ENCODE measurements at places on chromosomes 7 and 10.

DNA sequence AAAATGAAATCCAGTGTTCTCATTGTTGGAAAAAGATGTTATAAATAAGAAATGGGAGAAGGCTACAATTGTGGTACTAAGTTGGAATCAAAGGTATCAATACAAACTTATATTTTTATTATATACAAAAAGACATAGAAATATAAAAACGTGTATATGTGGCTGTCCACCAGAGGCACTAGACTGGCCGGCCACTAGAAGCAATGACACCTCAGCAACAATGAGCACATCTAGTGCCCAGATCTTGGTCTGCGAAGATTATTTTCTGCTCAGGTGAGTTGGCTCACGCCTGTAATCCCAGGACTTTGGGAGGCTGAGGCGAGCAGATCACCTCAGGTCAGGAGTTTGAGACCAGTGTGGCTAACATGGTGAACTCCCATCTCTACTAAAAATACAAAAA, 21.6 kb downstream of the IDE start:
- H3K27me3 ChIP-seq: no peaks in the 10 kb centered on the region
- peaks cover 14% of the 10 kb centered on the region for H3K36me3 ChIP-seq
- H3K27ac ChIP-seq: no peak overlapping the region
- H3K4me3 ChIP-seq: no peak overlapping the region
- peak; percentile 51 for DNase-seq

DNA sequence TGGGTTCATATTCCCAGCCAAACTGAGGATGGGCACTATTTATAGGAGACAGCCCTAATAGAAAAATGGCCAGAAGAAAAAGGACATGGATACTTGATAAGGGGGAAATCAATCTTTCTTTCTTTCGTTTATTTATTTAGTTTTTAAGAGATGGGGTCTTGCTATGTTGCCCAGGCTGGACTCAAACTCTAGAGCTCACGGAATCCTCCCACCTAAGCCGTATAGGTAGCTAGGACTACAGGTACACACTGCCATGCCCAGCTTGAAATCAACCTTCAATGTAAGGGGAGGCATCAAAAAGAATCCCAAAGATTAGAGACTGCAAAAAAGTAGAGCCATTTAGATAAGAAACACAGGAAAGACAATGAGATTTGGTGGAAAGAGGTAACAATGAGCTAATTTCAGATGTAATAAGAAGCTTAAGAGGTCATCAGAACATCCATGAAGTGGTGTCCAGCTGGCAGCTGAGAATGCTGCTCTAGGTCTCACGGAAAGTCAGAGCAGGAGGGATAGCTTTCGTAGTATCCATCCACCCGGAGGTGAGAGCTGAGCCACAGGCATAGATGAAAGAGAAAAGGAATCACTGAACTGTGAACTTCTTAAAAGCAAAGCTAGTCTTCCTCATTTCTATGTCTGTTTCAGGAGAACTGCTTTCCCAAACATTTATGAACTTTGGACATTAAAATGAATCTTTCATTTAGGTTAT, 10.5 kb upstream of the ABLIM1 start:
- H3K36me3 ChIP-seq: no peaks in the 10 kb centered on the region
- DNase-seq: no peak
- H3K4me1 ChIP-seq: no peaks in the 10 kb centered on the region
- no peak overlapping the region for H3K27ac ChIP-seq

GRCh38 chr10:17144757-17145156, 15.1 kb upstream of the CUBN start:
- no peak for DNase-seq
- H3K27ac ChIP-seq: no peak overlapping the region
- H3K36me3 ChIP-seq: no peaks in the 10 kb centered on the region
- H3K4me3 ChIP-seq: no peak overlapping the region
- no peaks in the 10 kb centered on the region for H3K27me3 ChIP-seq

DNA sequence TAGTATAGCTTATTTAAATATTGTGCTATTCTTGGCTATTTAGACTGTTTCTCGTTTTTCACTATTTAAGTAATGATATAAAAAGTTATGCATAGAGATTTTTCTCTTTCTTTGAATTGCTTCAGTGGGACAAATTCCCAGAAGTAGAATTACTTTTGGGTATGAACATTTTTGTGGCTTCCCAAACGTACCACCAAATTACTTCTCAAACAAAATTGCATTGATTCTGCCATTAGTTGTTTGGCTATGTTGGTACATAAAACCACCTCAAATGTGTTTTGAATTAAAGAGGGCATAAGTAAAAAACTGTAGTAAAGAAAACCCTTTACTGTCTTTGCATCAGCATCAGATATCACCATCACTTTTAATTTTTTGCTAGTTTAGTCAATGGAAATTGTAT, 31.0 kb downstream of the AKR1B1 start:
- no peaks in the 10 kb centered on the region for H3K36me3 ChIP-seq
- no peak overlapping the region for H3K27ac ChIP-seq
- no peak for DNase-seq

DNA sequence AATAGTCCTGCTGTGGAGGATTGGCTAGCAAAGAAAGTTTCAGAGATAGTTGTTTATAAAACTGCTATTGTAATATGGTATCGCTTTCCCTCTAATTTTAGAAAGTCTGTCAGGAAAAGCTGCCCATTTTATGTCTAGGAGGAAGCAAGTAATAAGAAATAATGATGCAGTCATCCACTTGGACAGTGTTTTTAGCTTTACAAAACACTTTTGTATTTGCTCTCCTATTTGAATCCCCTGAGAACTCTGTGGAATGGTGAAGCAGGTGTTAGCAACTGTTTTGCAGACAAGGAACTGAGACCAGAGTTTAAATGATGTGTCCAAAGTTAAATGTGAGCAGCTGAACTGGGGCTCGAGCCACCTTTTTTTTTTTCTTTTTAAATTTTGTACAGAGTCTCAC, 455.8 kb downstream of the XPNPEP1 start:
- no peaks in the 10 kb centered on the region for H3K27me3 ChIP-seq
- no peak overlapping the region for H3K4me3 ChIP-seq
- no peak for DNase-seq
- H3K36me3 ChIP-seq: no peaks in the 10 kb centered on the region
- H3K4me1 ChIP-seq: no peaks in the 10 kb centered on the region

GRCh38 chr7:44308596-44309270, 16.7 kb downstream of the CAMK2B start:
- peak; percentile 83 for DNase-seq
- no peak overlapping the region for H3K27ac ChIP-seq
- H3K27me3 ChIP-seq: peaks cover 5% of the 10 kb centered on the region
- H3K4me3 ChIP-seq: no peak overlapping the region

GRCh38 chr10:89001729-89002072, 11.1 kb downstream of the FAS start:
- H3K4me1 ChIP-seq: peaks cover 18% of the 10 kb centered on the region
- H3K27me3 ChIP-seq: no peaks in the 10 kb centered on the region
- no peak overlapping the region for H3K27ac ChIP-seq

DNA sequence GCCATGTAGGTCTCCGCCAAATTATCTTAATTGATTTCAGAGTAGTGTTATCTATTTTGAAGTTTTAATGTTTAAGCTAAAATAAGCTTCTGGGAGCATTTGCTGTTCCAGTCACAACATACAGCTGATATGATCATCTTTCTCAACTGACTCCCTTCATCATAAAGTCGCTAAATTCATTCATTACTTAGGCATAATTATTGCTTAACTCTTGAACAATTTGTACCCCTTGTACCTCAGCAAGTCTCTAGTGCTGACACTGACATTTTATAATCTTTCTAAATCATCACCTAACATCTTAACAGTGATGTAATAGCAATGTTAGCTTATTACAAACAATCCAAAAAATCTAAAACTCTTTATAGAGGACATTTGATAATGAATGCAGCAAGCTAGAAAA, 54.3 kb upstream of the WNT16 start:
- no peak for DNase-seq
- no peaks in the 10 kb centered on the region for H3K27me3 ChIP-seq
- no peak overlapping the region for H3K27ac ChIP-seq

DNA sequence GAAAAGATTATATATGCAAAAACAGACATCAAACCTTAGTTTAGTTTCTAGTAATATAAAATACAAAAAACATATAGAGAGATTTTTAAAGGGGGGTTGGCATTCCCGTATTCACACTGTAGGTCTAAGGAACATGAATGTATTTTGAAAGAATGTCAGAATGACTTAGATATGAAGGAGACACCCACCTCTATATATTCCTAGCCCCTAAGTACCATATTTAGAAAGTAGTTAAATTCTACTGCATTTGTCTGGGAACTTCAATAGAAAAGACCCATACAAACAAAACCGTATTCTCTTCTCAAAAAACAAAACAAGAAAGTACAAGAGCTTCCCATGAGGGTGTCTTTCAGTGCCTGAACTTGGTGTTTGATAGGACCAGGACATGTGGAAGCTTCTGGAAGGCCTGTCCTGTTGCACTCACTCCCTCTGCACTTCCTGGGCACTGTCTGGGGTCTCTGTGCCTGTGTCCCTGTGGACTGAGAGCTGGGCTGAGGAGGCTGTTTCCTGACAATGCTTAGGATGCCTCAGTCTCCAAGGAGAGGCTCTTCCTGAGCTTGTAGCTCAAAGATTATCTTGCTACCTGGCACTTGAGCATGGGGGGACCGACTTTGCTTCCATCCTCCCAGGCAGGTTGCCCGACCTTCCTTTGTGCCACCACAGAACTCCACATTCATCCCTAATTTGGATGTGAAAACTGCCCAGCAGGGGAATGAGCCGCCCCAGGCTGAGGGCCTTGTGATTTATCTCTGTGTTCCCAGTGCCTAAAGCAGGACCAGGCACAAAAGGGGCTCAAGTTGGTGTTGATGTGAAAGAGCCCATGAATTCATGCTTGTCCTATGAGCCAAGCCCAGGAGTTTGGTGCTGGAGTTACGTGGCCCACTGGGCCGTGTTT, 44.4 kb upstream of the KLF6 start:
- DNase-seq: no peak
- peaks cover 28% of the 10 kb centered on the region for H3K4me1 ChIP-seq
- H3K27ac ChIP-seq: peak overlapping the region; percentile 95
- peak overlapping the region; percentile 65 for H3K4me3 ChIP-seq
- no peaks in the 10 kb centered on the region for H3K27me3 ChIP-seq
- no peaks in the 10 kb centered on the region for H3K36me3 ChIP-seq

GRCh38 chr10:66925896-66926715, at the start of gene LRRTM3:
TSS of gene LRRTM3 (plus strand) at chr10:66926036.
- peak; percentile 81 for DNase-seq
- H3K4me3 ChIP-seq: peak within 1 kb of the TSS; percentile 50
- no peaks in the 10 kb centered on the region for H3K36me3 ChIP-seq
- no peaks in the 10 kb centered on the region for H3K4me1 ChIP-seq
- peaks cover 10% of the 10 kb centered on the region for H3K27me3 ChIP-seq

DNA sequence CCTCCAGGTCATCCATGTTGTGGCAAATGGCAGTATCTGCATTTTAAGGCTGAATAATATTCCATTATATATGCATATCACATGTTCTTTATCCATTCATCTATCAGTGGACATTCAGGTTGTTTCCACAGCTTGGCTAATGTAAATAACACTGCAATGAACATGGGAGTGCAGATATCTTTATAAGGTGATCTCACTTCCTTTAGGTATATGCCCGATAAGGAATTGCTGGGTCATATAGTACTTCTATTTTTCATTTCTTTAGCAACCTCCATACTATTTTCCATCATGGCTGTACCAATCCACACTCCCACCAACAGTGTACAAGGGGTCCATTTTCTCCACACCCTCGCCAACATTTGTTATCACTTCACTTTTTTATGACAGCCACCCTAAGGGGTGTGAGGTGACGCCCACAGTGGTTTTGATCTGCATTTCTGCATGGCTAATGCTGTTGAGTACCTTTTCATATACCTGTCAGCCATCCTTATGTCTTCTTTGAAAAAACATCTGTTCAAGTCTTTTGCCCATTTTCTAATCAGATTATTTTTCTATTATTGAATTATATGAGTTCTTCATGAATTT, 18.9 kb downstream of the ABI1 start:
- H3K36me3 ChIP-seq: no peaks in the 10 kb centered on the region
- no peak for DNase-seq
- no peak overlapping the region for H3K4me3 ChIP-seq
- H3K4me1 ChIP-seq: no peaks in the 10 kb centered on the region

- no peaks in the 10 kb centered on the region for H3K27me3 ChIP-seq
- H3K27ac ChIP-seq: peak overlapping the region; percentile 61
- H3K36me3 ChIP-seq: peaks cover 12% of the 10 kb centered on the region
- DNase-seq: no peak
- H3K4me3 ChIP-seq: peak overlapping the region; percentile 87
- H3K4me1 ChIP-seq: peaks cover 3% of the 10 kb centered on the region
Observed at GRCh38 chr7:102434039-102434486, 688 bp downstream of the ORAI2 start.

DNA sequence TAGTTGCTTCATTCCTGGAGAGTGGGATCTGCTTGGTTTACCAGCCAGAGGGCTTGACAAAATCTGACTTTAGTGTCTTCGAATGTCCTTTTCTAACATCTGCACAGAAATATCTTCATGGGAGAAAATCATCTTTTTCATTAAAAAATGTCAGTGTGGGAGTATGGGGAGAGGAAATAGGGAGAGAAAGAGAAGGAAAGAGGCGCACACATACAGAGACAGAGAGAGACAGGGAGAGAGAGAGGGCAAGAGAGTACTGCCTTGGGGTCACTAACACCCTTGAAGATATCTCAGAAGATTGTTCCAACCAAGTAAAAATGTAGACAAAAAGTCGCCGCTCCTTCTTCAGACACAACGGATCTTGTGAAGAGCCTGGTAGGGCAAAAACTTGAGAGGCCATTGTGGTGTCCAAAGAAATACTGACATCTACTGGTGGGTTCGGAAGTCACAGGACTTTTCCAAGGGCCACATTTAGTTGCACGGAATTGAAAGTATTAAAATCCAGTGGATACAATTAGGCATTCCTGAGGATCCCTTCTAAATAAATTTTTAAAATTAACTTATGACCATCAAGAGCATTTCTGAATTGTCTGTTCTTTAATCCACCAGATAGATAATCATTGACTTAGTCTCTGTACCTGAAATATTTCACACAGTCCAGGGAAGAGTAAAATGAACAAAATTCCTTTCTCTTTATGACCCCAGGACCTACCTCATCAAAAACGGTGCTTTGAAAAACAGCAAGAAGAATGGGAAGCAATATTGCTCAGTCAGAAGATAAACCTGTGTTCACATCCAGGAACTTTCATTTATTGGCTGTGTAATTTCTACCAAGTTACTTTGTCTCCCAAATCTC, 29.7 kb downstream of the VIM start:
- DNase-seq: no peak
- peaks cover 22% of the 10 kb centered on the region for H3K4me1 ChIP-seq
- H3K27ac ChIP-seq: peak overlapping the region; percentile 70
- peak overlapping the region; percentile 64 for H3K4me3 ChIP-seq
- no peaks in the 10 kb centered on the region for H3K36me3 ChIP-seq

- H3K27ac ChIP-seq: no peak overlapping the region
- DNase-seq: no peak
- H3K36me3 ChIP-seq: no peaks in the 10 kb centered on the region
- H3K4me3 ChIP-seq: no peak overlapping the region
Observed at GRCh38 chr10:129274748-129275474, 192.1 kb upstream of the MGMT start.
